ENCODE measurements at places on chromosomes 3 and 15.

DNA sequence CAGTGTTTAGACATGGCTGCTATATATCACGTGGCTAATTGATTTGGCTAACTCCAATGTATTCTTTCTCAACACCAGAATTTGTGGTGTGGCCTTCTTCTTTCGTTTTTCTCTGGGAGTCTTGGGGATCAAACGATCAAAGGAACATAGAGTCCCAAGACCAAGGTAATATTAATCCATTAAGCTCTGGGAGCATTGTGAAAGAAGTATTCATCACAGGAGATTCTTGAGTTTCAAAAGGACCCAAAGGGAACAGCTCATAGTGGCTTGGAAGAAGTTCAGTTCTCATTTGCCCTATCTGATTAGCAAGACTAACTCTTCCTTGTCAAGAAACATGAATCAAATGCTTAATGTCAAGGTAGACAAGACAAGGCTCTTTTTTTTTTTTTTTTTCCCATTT is 32.9 kb upstream of the TICRR start:
- no peak for DNase-seq

GRCh38 chr3:169337500-169338078 is 325.9 kb downstream of the MECOM start:
- DNase-seq = no peak

DNA sequence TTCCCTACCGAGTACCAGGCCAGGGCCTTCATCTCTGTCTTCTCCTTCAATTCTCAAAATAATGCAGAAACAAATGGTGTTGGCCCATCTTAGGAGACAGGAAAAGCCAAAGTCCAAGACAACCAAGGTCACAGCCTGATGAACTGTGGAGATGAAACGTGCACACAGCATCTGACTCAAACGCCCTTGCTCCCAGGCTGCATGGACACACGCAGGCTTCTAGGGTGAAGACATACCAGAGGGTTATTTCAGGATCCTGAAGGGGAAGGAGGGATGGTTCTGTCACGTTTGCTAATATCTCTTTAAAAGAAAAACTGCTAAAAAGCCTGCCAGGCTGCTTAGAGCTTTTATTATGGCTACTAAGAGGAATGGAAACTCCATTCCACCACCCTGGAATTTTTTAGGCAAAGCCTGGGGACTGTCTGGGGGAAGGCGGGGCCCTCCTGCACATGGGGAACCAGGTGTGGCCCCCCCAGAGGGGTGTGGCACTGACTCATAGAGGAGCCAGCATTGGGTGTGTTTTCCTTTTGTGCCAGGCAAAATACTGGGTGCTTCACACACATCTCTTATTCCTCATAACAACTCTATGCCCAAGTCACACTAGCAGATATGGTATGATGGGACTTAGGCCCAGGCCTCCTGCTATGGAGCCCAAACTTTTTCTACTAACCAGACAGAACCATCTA is 62.9 kb downstream of the UMPS start:
- DNase-seq = no peak

- no peak for DNase-seq
Measured at GRCh38 chr15:68634531-68634930, 55.7 kb downstream of the CORO2B start.

GRCh38 chr3:11703146-11703545 is 59.4 kb upstream of the VGLL4 start:
- DNase-seq = no peak

- DNase-seq = no peak
Measured at GRCh38 chr15:84586696-84587095, 14.1 kb upstream of the ZSCAN2 start.

- no peak for DNase-seq
Measured at GRCh38 chr3:108333961-108334360, 37.6 kb downstream of the HHLA2 start.

DNA sequence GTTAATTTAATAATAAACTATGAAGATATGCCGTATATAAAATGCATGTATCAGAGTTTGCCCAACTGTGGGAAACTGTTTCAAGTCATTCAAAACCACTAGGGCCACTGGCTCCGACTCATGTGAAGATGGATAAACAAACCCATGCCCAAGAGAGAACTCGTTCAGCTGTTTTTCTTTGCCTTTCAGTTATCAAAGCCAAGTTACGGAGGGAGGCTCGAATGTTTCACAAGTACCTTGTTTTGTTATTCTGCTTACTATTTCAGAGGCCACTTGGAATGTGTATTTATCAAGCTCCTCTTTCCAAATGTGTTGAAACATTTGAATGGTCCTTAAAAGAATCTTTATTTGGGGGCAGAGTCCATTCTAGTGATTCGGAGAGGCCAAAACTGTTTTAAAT is 82.1 kb downstream of the DUT start:
- DNase-seq = no peak

DNA sequence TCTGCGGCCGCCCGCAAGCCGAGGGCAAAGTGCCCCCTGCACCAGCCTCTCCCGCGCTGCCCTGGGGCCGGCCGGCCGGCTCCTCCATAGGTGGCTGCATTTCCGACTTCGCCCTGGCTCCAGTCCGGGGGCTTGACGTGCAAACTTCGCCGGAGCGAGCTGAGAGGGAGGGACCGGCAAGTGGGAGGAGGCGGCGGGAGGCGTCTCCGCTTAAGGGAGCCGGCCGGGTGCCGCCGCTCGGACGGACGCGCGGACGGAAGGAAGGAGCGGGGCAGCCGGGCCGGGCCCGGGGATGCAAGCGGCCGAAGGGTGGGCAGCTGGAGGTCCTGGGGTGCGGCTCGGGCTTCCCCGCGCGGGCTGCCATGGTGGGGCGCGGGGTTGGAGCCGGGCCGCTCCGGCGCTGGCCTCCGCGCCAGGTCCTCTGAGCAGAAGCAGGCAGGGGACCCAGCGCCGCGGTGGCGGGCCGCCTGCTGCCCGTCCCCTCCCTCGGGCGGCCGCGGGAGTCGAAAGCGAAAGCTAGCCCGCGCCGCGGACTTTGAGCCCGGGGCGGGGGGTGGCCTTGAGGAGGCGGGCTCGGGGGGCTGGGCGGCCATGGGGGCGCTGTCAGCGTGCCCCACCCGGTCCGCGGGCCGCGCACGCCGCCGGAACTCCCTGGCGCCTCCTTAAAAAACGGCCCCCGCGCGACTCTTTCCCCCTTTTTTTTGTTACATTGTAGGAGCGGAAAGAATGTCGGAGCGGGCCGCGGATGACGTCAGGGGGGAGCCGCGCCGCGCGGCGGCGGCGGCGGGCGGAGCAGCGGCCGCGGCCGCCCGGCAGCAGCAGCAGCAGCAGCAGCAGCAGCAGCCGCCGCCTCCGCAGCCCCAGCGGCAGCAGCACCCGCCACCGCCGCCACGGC is at the start of gene SCAANT1:
Gene SCAANT1, minus strand, starts transcription at position 511 of the 895 bp plus-strand sequence.
- peak; percentile 86 for DNase-seq

GRCh38 chr3:191363221-191363620 is 32.9 kb upstream of the UTS2B start:
- no peak for DNase-seq

DNA sequence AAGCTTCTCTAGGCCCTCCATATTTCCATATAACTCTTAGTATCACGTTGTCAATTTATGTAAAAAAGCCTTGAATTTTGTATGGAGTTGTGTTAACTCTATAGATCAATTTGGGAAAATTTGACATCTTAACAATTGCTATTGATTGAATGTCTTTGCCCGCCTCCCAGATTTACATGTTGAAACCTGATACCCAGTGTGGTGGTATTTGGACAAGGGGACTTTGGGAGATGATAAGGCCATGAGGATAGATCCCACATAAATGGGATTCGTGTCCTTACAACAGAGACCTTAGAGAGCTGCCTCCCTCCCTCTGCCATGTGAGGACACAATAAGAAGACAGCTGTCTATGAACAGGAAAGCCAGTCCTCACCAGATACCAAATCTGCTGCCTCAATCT is 21.1 kb upstream of the TNK2 start:
- DNase-seq = no peak

DNA sequence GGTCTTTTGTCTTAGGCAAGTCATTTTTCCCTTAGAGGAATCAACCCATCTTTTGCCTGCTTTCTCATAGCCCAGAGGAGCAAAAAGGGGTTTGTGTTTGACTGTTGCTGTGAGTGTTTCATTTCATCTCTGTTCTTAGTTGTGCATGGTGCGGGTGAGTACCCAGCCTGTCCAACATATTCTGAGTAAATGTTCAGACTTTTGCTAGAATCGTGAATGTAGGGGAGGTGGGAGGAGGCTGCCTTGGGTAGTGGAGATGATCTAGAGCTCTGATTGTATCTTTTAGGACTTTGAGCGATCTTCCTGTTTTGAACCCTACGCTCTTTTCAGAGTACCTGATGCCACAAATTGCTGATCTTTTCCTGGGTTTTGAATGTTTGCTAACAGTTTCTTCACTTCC is 123.1 kb downstream of the ZNF609 start:
- no peak for DNase-seq

GRCh38 chr15:98745179-98745578 is 96.8 kb downstream of the IGF1R start:
- DNase-seq = no peak

DNA sequence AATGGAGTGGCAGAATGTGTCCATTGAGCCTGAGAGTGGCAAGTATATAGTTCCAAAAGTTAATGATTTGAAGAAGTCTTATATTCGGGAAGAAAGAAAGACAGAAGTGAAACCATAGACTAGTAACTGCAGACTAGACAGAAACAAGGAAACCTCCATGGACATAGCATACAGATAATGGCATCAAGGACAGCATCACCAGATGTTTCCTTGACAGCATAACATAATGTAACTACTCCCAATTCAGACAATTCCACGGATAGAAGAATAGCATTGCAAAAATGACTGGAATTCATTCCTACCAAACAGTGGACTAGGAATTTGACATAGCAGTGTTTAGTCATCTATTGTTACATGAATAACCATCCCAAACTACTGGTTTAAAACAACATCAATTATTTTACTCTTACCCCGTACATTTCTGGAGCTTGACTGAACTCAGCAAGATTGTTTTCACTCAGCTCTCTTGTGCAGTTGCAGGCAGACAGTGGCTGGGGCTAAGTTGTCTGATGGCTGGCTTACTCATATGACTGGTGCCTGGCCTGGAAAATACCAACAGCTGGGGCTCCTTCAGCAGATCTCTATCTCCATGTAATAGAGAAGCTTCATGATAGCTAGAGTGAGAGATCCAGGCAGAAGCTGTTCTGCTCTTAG is 109.7 kb upstream of the GADL1 start:
- no peak for DNase-seq

DNA sequence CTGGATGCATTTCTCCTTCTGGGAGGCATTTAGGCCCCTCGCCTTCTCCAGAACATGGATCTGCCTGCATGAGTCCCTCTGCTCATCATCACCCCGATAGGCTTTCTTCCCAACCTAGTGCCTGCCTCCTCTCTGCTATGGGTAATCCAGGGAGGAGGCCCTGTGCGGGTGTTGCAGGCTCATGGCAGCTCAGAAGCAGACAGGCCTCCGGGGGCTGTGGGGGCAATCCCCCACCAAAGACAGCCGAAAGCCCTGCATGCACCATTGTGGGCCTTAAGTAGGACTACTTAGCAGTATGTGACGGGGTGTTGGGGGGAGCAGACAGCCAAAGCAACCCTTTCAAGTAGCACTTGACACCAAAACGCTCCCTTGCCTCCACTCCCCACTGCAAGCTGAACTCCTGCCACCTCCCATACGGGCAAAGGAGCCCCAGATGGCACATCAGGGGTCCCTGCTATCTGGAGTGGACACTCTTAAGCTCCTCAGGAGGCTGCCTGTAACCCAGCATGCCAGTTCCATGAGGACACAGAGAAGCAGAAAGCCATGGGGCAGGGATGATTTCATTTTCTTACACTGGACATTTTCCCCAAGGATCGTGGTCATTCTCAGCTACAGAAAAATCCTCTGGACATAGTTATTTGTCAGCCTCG is 98.8 kb upstream of the HACD2 start:
- DNase-seq = no peak

DNA sequence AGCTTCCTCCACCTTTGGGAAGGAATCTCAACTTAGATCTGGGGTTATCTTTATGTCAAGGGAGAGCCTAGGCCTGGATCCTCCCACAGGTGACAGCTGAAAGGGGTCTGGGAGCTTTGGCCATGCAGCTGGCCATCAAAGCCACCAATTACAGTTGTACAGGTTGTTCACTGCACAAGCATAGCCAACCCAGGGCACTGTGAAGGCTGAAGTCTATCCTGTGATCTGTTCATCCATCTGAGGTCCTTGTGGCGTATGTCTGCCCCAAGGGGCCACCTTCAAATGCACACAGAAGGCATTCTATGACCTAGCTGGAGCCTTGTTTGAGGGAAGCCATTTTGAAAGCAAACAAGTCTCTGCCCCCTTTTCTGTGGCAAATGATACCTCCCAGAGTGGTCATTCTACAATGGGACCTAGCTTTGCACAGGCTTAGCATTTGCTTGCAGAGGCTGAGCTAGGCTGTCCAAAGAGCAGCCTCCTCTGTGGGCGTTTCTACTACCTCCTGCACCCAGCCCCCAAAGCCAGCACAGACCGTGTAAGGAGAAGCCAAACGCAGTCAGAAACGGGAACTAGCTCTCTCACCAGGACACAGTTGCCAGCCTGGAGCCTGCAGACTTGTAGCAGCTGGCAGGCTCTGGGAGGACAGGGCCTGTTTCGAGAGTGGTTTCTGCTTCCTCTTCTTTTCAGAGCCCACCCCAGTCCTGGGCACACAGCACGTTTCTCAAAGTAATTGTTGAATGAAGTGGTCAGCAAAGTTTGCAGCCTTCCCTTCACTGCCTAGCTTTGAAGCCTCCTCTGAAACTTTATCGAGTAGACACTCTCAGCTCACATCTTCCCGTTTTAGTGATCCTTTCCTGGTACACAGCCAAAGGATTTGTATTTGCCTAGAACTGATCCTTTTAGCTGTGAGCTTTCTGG is 157.3 kb upstream of the SMAD3 start:
- peak; percentile 9 for DNase-seq
